ENCODE measurements at places on chromosomes 5 and 9. TPM values are rescaled to one million over a fixed set of nuclear protein-coding genes. Genes with fewer than 3 reads are reported as not detected.
A peak's percentile ranks its signal among the peaks of the same experiment; 100 is the strongest.

WNT8A gene
- not detected for total RNA-seq

GMCL2 gene
- not detected for total RNA-seq

PTGES2 gene
- 67.2 TPM for total RNA-seq

CDC42SE2 gene
- 19.8 TPM for total RNA-seq

EFNA5 gene
- 1.4 TPM for total RNA-seq

BTNL8 gene
- total RNA-seq = 0.32 TPM

RGS3 gene
- total RNA-seq = 23.6 TPM

MAMDC2 gene
- 1.6 TPM for total RNA-seq

MCC gene
- total RNA-seq = 32.2 TPM

TRMT10B gene
- total RNA-seq = 3.6 TPM

SLC45A2 gene
- 0.20 TPM for total RNA-seq

GGTA1 gene
- total RNA-seq = 1.2 TPM

TSSK1B gene
- not detected for total RNA-seq

GRCh38 chr9:79572608-79573411 lies 1.0 kb downstream of the TLE4 start:
- DNase-seq = peak; percentile 62
- peaks cover 7% of the 10 kb centered on the region for H3K4me1 ChIP-seq
- no peaks in the 10 kb centered on the region for H3K36me3 ChIP-seq
- peak overlapping the region; percentile 82 for H3K4me3 ChIP-seq
- H3K27me3 ChIP-seq = no peaks in the 10 kb centered on the region
- H3K27ac ChIP-seq = peak overlapping the region; percentile 95

GRCh38 chr5:3339798-3340115 lies 255.9 kb upstream of the IRX1 start:
- H3K4me1 ChIP-seq = no peaks in the 10 kb centered on the region
- no peak overlapping the region for H3K4me3 ChIP-seq
- no peaks in the 10 kb centered on the region for H3K27me3 ChIP-seq
- no peak for DNase-seq
- no peak overlapping the region for H3K27ac ChIP-seq
- H3K36me3 ChIP-seq = no peaks in the 10 kb centered on the region

GRCh38 chr9:132942541-132943182 lies 1.8 kb downstream of the TSC1 start:
- no peaks in the 10 kb centered on the region for H3K27me3 ChIP-seq
- no peak for DNase-seq
- H3K4me1 ChIP-seq = peaks cover 11% of the 10 kb centered on the region
- no peak overlapping the region for H3K27ac ChIP-seq

DNA sequence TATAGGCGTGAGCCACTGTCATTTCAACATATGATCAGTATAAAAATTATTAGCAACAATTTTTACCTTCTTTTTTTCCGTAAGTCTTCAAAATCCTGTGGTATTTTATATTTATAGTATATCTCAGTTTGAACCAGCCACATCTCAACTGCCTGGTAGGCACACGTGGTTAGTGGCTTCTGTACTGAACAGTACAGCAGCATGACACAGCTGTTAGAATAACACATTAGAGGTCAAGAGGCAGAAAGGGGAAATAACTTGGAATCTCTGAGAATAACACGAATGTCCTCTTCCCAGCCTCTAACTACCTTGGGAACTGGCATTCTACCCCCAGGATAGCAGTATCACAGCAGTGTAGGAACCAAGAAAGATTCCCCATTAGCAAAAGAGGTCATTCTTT lies 108.5 kb upstream of the IQGAP2 start:
- no peak overlapping the region for H3K4me3 ChIP-seq
- H3K4me1 ChIP-seq = no peaks in the 10 kb centered on the region
- H3K36me3 ChIP-seq = no peaks in the 10 kb centered on the region
- H3K27me3 ChIP-seq = no peaks in the 10 kb centered on the region

- DNase-seq = no peak
- H3K4me3 ChIP-seq = no peak overlapping the region
- no peak overlapping the region for H3K27ac ChIP-seq
- H3K36me3 ChIP-seq = no peaks in the 10 kb centered on the region
Measured at GRCh38 chr9:137358126-137358525, 56.1 kb upstream of the NRARP start.

DNA sequence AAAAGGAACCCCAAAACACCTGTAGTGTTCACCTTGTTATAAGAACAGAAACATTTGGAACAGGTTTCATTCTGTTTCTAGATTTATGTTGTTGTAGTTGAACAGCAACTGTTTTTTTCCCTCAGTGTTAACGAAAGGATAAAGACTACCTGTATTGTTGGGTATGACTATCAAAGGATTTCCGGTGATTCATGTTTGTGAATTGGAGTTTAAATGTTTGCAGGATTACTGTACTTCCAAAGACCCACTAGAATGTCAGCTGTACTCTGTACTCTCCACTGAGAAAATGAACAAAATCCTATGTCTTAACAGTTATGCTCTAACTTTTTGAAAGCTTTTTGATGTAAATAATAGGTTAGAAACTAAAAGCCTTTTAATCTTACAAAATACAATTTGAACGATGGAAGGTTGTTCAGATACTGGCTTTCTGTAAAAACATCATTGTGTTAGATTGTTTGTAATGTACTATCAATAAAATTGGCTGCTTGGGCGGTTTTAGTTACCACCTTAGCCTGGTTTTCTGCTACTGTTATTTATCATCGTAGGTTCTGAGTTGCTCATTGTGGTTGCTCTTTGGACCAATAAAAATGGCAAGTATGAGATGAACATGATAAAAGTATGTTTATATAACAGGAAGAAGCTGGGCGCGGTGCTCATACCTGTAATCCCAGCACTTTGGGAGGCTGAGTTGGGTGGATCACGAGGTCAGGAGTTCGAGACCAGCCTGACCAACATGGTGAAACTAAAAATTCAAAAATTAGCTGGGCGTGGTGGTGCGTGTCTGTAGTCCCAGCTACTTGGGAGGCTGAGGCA lies 44.1 kb downstream of the DCP2 start:
- H3K4me3 ChIP-seq = no peak overlapping the region
- DNase-seq = no peak
- H3K4me1 ChIP-seq = no peaks in the 10 kb centered on the region
- no peak overlapping the region for H3K27ac ChIP-seq

DNA sequence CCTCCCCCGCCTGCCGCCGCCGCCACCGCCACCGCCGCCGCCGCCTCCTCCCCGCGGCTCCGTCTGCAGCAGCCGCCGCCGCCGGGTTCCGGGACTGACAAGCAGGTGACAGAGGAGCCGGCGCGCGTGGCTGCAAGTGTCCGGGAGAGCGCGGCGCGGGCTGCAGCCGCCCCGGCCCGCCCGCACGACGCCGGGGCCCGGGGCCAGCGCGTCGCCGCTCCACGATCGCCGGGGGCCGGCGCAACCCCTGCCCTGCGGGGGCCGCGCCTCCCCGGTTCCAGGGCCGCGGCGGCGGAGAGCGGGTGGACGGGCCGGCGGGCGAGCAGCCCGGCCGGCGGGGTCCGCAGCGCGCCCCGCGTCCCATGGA lies 343 bp downstream of the LMX1B start:
- no peak overlapping the region for H3K27ac ChIP-seq
- H3K4me3 ChIP-seq = no peak overlapping the region
- no peaks in the 10 kb centered on the region for H3K36me3 ChIP-seq
- H3K4me1 ChIP-seq = peaks cover 4% of the 10 kb centered on the region
- no peaks in the 10 kb centered on the region for H3K27me3 ChIP-seq

- H3K27ac ChIP-seq = no peak overlapping the region
- no peaks in the 10 kb centered on the region for H3K27me3 ChIP-seq
- H3K4me3 ChIP-seq = no peak overlapping the region
- DNase-seq = no peak
- no peaks in the 10 kb centered on the region for H3K36me3 ChIP-seq
Measured at GRCh38 chr5:179332741-179333290, 12.4 kb downstream of the ADAMTS2 start.

DNA sequence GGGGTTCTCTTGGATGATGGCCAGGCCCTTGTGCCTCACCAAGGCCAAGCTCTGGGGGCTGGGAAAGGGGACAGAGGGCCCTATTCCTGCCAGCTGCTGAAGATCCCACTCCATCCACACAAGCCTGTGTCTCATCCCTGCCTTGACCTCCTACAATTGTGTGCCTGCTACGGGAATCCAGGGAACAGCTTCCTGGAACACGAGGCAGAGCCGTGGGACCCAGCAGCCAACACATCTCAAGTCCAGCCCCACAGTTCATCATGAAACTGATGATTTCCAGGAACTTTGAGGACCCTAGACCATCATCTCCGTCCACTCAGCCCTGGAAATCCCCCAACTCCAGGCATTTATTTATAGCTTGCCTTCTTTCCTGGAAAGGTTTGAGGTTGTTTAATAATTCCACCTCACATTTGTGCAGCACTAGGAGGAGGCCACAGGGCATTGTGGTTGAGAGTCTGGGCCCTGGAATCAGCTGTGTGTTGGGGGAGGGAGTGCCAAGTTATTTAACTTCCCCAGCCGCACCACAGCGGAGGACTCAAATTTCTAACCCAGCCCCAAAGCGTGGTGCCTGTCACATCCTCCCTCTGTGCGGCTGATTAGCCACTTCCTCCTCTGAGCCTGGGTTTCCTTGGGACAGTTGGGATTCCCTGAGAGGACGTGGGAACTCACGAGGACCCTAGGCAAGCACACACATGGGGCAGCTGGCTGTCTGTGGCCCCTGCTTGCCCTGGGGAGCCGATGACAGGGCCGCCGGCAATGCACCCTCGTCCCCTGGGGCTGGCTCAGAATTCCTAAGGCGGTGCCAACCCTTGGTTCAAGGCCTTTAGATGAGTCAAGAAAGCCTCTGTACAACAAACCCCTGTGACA lies 58.2 kb upstream of the GGTA1 start:
- H3K4me3 ChIP-seq = no peak overlapping the region
- peak; percentile 65 for DNase-seq
- no peaks in the 10 kb centered on the region for H3K36me3 ChIP-seq
- H3K4me1 ChIP-seq = peaks cover 13% of the 10 kb centered on the region
- no peaks in the 10 kb centered on the region for H3K27me3 ChIP-seq

- no peak for DNase-seq
- no peaks in the 10 kb centered on the region for H3K27me3 ChIP-seq
- H3K36me3 ChIP-seq = no peaks in the 10 kb centered on the region
- H3K27ac ChIP-seq = no peak overlapping the region
Measured at GRCh38 chr5:33526755-33527154, 86.0 kb downstream of the TARS1 start.

- H3K4me1 ChIP-seq = no peaks in the 10 kb centered on the region
- H3K36me3 ChIP-seq = no peaks in the 10 kb centered on the region
- no peak for DNase-seq
Measured at GRCh38 chr5:132225165-132226032, 2.3 kb downstream of the P4HA2 start.

GRCh38 chr9:109214414-109214813 lies 47.4 kb upstream of the FRRS1L start:
- no peak overlapping the region for H3K27ac ChIP-seq
- no peak for DNase-seq
- H3K4me3 ChIP-seq = no peak overlapping the region

DNA sequence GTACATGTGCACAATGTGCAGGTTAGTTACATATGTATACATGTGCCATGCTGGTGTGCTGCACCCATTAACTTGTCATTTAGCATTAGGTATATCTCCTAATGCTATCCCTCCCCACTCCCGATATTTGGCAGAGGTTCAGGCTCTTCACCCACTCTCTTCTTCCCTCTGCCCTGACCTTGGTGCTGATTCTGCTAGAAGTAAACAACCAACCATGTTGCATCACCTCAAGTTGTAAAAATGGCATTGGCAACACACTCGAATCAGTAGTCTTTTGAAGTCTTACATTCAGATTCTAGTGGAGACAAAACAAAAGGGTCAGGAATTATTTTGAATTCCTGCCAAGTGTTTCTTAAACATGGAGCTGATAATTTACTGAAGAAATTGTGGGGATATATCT lies 40.0 kb downstream of the PRR16 start:
- no peak for DNase-seq
- no peak overlapping the region for H3K27ac ChIP-seq
- no peaks in the 10 kb centered on the region for H3K27me3 ChIP-seq
- no peaks in the 10 kb centered on the region for H3K4me1 ChIP-seq
- no peak overlapping the region for H3K4me3 ChIP-seq
- no peaks in the 10 kb centered on the region for H3K36me3 ChIP-seq

GRCh38 chr5:173229382-173229959 lies 5.5 kb downstream of the NKX2-5 start:
- H3K27ac ChIP-seq = no peak overlapping the region
- peaks cover 29% of the 10 kb centered on the region for H3K27me3 ChIP-seq
- peaks cover 14% of the 10 kb centered on the region for H3K4me1 ChIP-seq
- H3K4me3 ChIP-seq = no peak overlapping the region
- H3K36me3 ChIP-seq = no peaks in the 10 kb centered on the region

GRCh38 chr9:93678199-93679019 lies 102.0 kb downstream of the PHF2 start:
- no peaks in the 10 kb centered on the region for H3K36me3 ChIP-seq
- DNase-seq = peak; percentile 39
- H3K27me3 ChIP-seq = no peaks in the 10 kb centered on the region

GRCh38 chr9:112599732-112600131 lies 113.1 kb downstream of the KIAA1958 start:
- DNase-seq = no peak
- no peak overlapping the region for H3K27ac ChIP-seq
- no peaks in the 10 kb centered on the region for H3K4me1 ChIP-seq

- H3K4me3 ChIP-seq = no peak overlapping the region
- no peaks in the 10 kb centered on the region for H3K27me3 ChIP-seq
- no peak overlapping the region for H3K27ac ChIP-seq
- H3K4me1 ChIP-seq = no peaks in the 10 kb centered on the region
Measured at GRCh38 chr9:75810063-75810462, 80.4 kb upstream of the PCSK5 start.
